ENCODE measurements at places on chromosomes 3 and 15.

DNA sequence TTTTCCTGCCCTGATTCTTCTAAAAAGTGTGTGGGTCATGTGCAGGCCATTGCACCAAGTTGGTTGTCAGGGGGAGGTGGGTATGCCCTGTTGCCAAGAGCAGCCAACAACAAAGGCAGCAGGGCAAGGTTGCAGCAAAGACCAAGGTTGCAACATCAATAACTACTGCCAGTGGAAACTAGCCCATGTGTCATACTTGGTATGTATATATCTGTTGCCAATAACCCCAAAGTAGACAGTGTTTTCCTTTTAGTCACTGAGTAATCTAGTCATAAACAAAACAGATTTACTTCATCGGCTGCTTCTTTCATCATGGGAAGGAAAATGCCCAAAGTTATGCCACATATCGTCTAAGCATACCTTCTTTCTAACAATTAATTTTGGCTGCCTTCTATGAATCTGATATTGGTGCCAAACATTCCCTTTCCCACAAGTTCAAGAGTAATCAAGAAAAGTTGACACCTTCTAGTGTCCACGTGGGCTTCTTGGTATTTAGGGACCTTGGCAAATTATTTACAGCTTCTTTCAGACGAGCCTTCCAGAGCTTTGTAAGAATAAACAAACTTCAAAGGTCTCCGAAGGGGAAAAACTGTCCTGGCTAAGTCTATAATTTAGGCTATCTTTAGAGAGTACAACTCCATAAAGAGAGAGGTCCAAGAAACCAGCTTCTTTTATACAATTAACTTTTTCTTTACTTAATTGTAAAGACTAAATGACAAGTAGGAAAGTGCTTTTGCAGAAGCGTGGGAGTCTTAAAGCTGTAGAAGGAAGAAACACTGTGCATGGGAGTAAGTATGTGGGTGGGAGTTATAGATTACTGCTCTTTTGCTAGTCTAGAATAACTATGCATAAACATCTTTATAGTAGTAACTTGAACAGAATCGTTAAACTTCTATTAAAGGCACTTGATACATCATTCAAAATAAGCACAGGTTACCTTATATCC is 10.0 kb upstream of the MBNL1 start:
- no peak for DNase-seq

DNA sequence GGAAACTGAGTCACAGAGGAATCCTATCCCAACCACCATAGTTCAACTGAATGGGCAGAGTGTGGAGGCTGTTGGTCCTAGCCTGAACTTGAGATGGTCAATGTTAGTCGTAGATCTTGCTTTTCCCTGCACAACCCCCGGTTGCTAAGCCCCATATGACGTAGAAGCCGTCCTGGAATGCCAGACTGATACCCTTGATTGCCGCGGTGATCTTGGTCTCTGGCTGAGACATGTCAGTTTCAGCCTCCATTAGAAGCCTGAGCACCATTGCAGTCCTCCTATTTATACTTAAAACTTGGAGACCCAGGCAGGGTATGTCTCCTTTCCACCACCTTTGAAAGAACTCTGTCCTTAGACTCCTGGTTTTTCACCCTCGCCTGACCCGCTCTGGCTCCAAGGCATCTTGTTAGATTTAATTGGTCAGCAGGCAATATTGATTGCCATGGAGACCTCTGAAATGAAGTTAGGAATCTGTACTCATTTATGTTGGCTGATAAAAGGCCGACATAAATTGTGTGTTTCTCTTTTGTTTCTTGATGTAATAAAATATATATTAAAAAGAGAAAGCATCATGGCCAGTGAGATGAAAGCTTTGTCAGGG is 53.4 kb downstream of the RPLP1 start:
- no peak for DNase-seq

GRCh38 chr3:158220575-158220974 is 110.7 kb downstream of the RSRC1 start:
- DNase-seq: no peak

- no peak for DNase-seq
These were observed 1.3 kb downstream of the MYRIP start for GRCh38 chr3:39810647-39811161.

DNA sequence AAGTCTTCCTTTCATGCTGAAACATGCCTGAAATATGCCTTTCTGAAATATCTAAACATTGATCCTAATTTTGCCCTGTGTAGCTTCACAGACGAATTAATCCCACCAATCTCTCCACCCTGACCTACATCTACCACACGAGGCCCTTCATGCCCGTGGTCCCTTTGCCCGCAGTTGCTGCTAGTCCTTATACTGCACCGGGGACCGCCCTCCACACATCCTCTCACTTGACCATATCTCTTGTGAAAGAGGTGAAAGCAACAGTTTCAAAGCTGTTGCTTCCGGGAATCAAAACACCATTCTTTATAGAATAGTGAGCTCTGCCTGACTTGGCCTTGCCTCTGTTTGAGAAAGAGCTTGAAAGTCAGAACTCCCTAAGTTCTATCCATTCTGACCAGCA is 499.5 kb downstream of the NTRK3 start:
- DNase-seq: no peak

DNA sequence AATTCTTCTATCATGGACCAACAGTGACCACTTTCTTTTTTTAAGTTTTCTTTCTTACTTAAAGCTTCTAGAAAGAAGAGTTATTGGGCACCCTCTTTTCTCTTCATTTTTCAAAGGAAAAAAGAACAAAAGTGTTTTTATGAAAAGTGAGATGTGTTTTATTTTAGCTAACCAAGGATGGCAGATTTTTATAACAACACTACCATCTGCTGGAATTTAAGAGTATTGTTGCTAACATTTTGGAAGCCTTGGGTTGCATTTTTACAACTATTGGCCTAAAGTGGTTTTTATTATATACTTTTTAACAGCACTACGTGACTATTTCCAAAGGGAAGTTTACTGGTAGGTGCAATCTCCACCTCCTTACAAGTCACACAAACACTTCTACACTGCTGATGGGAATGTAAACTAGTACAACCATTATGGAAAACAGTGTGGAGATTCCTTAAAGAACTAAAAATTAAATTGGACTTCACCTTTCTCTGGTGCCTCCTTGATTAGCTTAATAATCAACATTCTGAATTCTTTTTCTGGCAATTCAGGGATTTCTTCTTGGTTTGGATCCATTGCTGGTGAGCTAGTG is 237.7 kb upstream of the AGTR1 start:
- peak; percentile 10 for DNase-seq

- peak; percentile 50 for DNase-seq
These were observed 82.0 kb upstream of the LMOD3 start for GRCh38 chr3:69204315-69204957.

DNA sequence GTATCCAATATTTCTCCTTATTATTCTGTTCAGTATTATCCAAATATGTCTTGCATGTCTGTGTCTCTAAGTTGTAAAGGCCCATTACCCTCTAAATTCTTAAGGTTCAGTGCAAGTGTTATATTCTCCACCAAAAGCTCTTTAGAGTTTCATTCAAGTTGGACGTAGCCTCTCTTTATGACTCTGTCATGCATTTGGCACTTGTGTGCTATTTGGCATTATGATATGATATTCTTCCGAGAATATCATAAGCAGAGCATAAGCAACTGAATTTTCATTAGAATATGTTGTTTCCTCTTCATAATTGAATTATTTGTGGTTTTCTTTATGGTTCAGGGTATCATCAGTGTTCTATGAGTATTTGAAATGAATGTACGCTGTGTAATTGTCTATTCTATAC is 594.2 kb downstream of the NAALADL2 start:
- DNase-seq: no peak

DNA sequence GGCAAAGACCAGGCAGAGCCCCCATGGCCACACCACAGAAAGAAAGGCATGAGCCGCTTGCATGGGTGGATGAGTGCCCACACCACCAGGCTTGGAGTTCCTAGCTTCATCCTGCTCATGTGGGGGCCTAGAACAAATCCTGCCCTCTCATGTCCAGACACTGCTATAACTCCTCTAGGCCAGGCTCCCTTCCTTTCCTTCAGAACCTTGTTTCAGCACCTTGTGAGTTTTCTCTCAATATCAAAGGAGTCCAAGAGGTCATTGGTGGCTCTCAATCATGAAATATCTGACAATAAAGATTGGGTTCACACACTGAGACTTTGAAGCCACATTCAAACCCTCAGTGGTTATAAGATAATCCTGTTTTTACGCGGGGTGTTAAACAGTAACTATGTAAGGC is 12.7 kb downstream of the SLC6A20 start:
- DNase-seq: no peak

DNA sequence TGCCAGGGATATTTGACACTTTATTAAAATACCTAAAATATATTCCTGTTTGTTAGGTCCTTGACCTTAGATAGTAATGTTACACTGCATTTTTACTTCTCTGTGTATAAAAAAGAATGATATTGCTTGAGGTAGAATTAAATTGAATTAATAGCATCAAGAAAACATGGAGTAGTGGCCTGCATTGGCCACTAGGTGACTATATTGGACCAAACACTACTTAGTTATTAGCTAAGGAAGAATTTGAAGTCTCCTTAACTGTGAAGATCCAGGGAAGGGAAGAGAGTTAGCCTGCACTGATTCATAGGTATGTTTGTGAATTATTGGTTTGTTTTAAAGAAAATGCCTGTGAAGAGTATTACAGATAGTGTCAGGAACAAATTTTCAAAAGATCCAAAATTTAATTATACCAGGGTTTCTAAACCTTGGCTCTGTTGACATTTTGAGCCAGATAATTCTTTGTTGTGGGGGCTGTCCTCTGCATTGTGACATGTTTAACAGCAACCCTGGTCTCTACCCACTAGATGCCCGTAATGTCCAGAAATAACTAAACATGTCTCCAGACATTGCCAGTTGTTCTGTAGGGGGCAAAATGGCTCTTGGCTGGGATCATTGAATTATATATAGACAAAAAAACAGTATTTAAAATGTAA is 103.6 kb upstream of the THSD4 start:
- DNase-seq: peak; percentile 7

DNA sequence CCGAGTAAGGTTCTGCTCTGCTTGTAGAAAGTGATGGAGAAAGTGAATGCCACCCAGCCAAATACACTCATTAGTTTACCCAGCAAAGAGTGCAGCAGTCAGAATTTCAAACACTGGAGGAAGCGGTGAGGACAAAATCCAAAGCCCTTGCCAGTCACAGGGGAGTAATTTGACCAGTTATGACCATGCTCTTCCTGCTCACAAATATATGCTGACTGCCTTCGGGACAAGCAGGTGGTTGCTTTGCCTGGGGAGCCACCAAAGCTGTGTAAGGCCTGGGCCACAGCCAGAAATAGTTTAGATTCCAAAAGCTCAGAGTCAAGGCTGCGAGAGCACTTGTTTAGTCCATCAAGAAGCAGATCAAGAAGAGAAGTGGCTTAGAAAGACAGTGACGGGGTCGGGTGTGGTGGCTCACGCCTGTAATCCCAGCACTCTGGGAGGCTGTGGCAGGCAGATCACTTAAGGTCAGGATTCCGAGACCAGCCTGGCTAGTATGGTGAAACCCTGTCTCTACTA is 51.0 kb upstream of the ATP13A3 start:
- DNase-seq: no peak

DNA sequence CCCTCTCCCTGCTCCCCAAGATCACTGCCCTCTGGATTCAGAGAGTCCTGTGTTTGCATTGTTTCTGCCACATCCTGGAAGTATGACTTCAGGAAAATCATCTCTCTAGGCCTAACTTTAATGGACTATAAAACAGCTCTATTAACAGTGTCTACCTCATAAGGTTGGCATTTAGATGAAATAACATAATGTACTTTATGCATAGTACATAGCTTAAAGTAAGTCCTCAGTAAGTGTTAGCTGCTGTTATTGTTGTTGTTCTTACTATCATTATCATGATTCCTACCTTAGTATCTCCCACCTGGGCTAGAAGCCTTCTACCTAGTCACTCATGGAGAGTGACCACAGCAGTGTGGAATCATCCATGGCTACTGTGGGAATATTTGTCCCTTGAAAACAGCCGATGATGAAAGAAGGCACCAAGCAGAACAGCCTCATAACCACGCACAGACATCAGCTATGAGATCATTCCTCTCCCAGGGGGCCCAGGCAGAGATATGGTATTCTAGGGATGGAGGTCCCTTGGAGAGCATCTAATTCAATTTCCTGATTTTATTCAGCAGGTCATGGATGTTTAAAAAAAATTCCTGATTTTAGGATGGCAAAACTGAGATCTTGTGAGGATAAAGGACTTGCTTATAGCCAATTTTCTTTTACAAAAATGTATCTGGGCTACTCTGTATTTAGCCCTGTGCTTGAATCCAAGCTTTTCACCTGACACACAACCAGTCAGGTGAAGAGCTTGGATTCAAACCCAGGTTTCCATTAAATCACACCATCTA is 1.9 kb downstream of the FSD2 start:
- DNase-seq: no peak

- DNase-seq: no peak
These were observed 335.2 kb upstream of the CTDSPL start for GRCh38 chr3:37526511-37526910.

- DNase-seq: peak; percentile 58
These were observed 13.7 kb upstream of the U2SURP start for GRCh38 chr3:142987707-142988106.

DNA sequence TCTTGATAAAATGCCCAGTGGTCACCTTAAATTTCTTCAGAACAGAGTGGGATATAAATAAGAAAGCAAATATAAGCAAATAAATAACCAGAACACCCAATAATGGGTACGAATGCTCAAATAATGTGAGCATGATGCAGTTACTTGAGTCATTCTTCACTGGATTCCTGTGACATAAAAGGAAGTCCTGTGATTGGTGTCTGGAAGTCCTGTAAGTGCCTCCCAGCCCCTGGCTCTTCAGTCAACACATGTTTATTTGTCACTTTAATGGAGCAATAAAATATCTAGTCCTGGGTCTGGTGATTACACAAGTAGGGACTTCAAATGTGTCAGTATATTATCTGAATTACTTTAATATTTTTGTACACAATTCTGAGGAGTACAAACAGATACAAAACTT is 30.4 kb downstream of the TMEM212 start:
- DNase-seq: no peak

DNA sequence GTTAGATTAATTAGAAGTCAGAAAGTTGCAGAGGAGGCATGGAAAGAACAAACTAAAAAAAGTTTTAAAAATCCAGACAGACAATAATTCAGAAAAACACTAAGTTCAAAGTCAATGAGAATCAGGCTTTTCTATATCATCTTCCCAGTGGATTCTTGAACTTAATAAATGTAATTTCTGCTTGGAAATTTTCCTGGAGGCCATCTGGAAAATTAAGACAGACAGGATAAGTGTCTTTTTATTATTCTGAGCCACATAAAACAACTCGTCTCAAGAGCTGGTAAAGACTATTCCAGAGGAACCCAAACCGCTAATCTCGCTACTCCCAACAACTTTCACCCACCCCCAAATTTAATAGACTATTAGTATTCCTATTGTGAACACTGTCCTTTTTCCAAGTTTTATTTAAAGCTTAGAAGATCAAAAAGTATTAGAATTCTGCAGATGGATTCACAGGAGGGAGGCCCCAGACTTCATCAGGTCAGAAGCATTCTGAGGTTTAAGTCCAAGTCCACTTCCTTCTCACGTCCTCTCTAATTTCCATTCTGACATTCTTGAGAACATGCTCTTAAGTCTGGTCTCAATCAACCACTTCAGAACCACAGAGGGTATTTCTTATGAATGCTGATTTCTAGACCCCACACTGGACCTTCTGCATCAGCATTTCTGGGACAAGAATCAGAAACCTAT is 61.3 kb downstream of the ERC2 start:
- no peak for DNase-seq

- DNase-seq: no peak
These were observed 91.1 kb downstream of the MSL2 start for GRCh38 chr3:136105044-136105443.

- no peak for DNase-seq
These were observed 77.9 kb upstream of the PRR23C start for GRCh38 chr3:139122612-139123011.
